ENCODE measurements at places on chromosomes 5 and 9.
A peak's percentile ranks its signal among the peaks of the same experiment; 100 is the strongest.

GRCh38 chr9:88747768-88748167, 212.8 kb downstream of the NXNL2 start:
- DNase-seq = peak; percentile 95

DNA sequence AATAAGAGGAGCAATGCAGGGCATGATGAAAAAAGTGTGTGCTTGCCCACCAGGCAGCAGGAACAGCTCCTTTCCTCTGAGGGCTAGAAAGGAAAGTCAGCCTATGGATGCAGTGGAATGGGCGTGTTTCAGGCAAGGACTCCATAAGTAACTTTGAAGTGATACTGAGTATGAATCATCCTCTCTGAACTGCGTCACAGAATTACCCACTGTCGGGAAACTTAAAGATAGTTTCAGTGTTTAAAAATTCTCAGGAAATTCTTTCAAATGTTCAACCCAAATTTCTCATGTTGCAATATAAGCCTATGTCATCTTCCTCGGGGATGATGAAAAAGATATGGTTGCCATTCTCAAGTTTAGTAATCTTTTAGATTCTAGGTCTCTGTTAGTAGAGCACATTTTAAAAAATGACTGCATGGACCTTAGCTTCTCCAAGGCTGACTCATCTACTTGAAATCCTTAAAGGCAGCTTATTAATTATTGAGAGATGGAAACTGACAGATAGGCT, 27.7 kb downstream of the PTCD2 start:
- DNase-seq = peak; percentile 96

DNA sequence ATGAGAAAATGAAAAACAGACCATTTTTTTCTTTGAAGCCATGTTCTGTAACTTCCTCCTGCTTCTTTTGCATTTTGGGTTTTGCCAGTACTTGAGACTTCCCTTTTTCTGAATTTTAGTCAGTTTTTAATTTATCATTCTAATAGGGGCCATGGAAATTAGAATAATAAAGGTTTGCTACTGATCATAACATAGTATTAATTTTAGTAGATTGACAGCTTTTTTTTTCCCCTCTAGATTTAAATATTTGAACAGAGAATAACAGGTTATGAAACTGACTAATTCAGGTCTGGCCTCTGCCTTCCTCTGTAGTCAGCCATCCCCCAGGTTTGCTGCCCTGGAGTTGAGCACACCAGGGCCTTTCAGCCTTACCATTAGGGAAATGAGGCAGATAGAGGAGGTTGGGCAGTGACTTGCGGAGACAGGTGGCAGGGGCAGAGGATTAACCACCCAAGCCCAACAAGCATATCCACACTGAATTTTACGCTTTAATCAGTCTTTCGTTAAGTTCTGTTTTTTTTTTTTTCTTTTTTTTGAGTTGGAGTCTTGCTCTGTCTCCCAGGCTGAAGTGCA, 80.1 kb upstream of the TNFAIP8 start:
- DNase-seq = no peak

- no peak for DNase-seq
These were observed 34.2 kb downstream of the PTGES start for GRCh38 chr9:129718647-129719046.

- no peak for DNase-seq
These were observed 57.4 kb upstream of the PTCH1 start for GRCh38 chr9:95574176-95574575.

GRCh38 chr5:124401476-124402143, 344.8 kb downstream of the ZNF608 start:
- DNase-seq = no peak

GRCh38 chr5:159514229-159514810, 184.0 kb upstream of the IL12B start:
- no peak for DNase-seq

DNA sequence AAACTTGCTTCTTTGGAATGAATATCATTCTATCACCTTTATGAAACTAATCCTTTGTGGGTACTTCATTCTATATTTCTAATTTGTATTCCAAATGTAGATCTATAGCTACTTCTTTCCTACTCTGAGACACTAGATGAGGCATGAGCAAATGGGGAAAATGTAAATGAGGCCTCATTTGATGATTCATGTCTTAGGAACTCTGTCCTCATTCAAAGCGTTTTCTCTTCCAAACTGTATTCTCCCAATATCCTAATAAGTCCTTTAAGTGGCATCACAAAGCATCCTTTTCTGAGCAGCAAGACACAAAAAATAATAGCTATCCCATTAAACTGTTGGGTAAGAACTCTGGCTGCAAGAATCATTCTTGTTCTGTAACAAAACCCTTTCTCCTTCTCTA, 56.1 kb downstream of the TTLL11 start:
- peak; percentile 86 for DNase-seq

Data from EH (cell line).